ENCODE measurements at places on chromosomes 4 and X.

DNA sequence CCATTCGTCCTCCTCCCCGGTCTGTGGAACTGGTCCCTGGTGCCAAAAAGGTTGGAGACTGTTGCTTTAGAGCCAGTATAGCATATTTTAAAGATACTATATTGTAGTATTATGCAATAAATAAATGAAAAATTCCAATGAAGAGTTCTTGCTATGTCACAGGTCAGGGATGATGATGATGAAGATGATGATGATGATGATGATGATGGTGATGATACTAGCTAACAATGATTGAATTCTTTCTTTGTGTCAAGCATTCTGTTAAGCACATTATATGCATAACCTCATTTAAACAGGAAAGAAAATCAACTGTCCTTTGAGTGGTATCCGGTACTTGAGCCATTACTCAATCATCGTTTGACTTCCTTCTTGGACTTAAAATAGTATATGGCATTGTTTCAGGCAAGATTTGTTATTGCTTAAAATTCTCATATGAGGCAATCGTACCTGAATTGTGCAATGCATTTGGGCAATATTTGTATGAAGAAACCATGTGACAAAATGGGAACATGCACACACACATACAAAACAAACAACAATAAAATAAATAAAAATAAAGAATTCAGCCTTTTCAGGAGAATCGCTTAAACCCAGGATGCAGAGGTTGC lies 22.8 kb upstream of the TLR2 start:
- DNase-seq: no peak

- DNase-seq: no peak
Observed at GRCh38 chr4:186820391-186820891, 96.8 kb upstream of the FAT1 start.

DNA sequence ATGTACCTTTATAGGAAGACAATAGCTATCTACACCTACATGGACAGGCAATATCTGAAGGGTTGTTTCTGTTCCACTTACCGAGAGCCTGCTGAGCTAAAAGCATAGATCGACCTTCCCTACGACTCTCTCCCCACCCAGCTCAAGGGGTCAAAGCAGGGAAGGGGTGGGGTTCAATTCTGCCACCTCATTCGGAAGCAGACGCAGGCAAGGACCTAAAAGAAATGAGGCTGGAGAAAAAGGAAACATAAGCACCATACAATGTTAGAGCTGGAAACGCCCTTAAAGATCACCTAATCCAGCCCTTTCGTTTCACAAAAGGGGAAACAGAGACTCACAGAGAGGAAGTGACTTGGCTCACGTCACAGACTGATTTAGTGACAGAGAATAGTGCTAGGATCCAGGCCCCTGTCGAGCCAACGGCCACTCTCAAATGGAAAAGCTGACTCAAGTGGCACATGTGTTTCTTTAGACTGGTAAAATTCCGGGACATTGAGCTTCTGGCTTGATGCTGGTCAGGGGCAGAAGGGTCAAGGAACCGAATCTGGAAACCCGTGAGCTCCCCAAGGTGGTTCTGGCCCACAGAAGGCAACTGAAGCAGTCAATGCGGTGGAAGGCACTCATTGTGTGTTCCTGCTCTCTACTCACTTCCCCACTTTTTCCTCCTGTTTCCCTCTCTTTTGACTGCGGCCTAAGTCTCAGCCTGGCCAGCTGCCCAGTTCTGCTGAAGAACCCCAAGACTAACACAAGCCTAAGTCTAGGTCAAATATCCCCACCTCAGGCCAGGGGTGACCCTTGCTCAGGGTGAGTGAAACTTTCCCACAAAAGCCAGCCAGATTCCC lies 7.5 kb downstream of the SEPTIN6 start:
- DNase-seq: no peak

GRCh38 chr4:62070291-62070852 lies 870.2 kb downstream of the ADGRL3 start:
- DNase-seq: no peak

- no peak for DNase-seq
Observed at GRCh38 chrX:50202539-50202938, 1.7 kb upstream of the AKAP4 start.

- DNase-seq: no peak
Observed at GRCh38 chr4:40466789-40467188, 131.7 kb downstream of the CHRNA9 start.

- DNase-seq: no peak
Observed at GRCh38 chr4:146699910-146700309, 61.2 kb downstream of the POU4F2 start.

DNA sequence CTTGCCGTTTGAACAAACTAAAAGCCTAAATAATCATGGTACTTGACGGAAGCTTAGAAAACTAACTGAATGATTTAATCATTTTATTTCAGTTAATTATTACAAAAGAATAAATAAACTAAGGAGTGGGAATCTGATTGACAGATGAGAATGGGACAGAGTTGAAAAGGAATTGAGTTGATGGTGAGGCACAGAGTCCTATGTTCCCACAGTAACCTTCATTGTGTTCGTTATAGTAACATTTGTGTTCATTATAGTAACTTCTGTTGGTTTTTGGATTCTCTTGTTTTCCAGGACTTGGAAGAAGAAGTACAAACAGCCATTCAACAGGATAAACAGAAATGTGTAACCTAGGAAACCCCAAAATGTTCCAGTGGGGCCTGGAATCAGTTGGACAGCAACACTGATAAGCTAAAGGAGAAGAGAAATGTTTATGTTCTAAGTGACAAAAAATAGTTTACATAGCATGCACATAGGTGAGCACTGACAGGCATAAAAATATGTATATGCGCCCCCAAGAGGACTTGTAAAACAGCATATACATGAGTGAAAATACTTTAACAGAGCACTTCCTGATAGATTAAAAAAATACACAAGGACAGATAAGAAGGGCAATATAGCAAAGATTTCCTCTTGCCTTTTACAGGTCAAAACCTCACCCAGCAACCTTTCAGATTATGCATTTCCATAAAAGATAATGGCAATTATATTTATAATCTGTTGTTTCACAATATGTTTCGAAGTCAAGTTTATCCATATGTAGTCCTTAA lies 218.6 kb upstream of the HTR2C start:
- DNase-seq: no peak

DNA sequence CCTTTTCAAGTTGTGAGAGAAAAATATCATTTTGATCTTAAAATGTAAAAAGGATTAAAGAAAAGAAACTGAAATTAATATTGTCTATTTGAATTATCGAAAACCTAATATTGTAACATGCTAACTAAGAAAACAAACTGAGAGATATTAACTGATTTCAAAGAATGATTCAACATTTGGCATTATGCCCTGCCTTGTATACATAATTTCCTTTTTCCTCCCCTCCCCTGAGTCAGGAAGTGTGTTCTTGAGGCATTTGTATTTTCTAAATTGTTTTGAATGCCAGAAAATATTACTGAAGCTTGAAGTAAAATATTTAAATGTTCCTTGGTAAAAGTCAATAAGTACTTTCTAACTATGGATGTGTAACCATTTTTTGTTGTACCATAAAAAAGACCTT lies 49.4 kb downstream of the RPS6KA3 start:
- no peak for DNase-seq

DNA sequence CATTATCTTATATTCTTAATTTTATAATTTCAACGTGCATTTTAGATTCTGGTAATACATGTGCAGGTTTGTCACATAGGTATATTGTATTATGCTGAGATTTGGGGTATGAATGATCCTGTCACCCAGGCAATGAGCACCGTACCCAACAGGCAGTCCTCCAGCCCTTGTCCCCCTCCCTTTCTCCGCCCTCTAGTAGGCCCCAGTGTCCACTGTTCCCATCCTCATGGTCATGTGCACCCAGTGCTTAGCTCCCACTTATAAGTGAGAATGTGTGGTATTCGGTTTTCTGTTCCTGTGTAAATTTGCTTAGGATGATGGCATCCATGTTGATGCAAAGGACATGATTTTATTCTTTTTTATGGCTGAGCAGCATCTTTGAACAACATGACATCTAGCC lies 70.6 kb downstream of the RNF150 start:
- no peak for DNase-seq

DNA sequence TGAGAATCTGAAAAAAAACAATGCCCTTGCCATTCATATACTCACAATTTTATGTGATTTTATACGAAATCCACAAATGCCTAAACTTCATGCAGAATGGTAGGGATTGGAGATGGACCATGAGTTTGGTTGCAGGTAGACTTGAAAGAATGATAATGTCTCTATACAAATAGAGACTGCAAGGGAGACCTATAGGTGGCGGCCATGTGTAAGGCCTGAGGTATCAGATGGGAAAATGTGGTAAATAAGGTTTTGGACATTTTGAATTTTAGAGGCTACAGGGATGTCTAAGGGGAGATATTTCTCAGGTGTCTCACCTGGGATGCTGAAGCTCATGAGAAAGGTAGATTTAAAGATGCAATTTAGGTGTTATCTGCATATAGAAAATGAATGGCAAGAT lies 78.0 kb downstream of the GABRB1 start:
- no peak for DNase-seq

DNA sequence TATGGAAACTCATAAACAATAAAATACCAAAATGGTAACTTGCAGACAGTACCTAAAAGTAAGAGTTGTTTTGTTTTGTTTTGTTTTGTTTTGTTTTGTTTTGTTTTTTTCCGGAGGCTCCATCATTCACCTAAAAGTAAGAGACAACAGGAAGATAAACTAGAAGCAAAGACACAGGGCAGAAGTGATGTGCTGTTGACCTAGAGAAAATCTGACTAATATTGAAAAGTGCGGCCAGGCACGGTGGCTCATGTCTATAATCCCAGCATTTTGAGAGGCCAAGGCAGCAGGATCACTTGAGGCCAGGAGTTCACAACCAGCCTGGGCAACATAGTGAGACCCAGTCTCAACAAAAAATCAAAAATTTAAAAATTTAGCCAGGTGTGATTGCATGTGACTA lies 5.6 kb upstream of the CENPC start:
- no peak for DNase-seq

GRCh38 chrX:95435198-95435597 lies 1249.4 kb upstream of the DIAPH2 start:
- no peak for DNase-seq

GRCh38 chr4:108370291-108371141 lies 201.8 kb upstream of the LEF1 start:
- peak; percentile 28 for DNase-seq

GRCh38 chr4:20992002-20992401 lies 291.7 kb downstream of the PACRGL start:
- DNase-seq: no peak

- no peak for DNase-seq
Observed at GRCh38 chr4:151991884-151992167, 231.0 kb upstream of the GATB start.

- no peak for DNase-seq
Observed at GRCh38 chrX:42290608-42291007, 367.3 kb upstream of the CASK start.

DNA sequence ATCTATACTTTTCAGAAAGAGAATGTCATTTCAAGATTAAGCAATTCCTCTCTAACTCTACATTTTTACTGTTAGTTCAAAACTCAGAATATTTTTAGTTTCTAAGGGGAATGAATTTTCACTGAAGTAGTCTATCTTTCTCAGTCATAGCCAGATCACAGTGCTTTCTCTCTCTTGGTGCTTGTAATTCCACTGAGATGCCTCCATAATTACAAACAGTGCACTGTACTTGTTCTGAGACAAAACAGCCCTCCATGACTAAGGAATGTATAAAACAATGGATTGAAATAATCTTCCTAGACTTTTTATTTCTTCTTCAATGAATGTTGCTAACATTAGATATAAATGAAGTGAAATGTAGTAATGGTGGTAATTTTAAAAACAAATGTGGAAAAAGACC lies 603.2 kb upstream of the FAM241A start:
- DNase-seq: no peak

- DNase-seq: no peak
Observed at GRCh38 chr4:107058828-107059227, 22.7 kb upstream of the DKK2 start.

DNA sequence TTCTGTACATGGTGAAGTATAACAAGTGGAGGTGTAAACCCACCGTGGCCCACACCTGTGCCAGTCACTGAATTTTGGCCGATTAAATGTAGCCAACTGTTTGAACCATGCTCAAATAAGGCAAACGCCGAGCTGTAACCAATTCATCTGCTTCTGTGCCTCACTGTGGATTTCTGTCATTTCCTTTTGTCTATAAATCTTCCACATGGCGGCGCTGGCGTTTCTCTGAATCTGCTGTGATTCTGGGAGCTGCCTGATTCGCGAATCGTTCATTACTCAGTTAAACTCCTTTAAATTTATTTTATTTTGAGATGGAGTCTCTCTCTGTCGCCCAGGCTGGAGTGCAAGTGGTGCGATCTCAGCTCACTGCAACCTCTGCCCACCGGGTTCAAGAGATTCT lies 19.2 kb downstream of the SUPT20HL2 start:
- DNase-seq: no peak

- no peak for DNase-seq
Observed at GRCh38 chrX:140508958-140509357, 4.1 kb upstream of the SOX3 start.

- no peak for DNase-seq
Observed at GRCh38 chr4:182470215-182470614, 227.0 kb downstream of the TENM3 start.
